ENCODE measurements at places on chromosomes 1 and 21.

DNA sequence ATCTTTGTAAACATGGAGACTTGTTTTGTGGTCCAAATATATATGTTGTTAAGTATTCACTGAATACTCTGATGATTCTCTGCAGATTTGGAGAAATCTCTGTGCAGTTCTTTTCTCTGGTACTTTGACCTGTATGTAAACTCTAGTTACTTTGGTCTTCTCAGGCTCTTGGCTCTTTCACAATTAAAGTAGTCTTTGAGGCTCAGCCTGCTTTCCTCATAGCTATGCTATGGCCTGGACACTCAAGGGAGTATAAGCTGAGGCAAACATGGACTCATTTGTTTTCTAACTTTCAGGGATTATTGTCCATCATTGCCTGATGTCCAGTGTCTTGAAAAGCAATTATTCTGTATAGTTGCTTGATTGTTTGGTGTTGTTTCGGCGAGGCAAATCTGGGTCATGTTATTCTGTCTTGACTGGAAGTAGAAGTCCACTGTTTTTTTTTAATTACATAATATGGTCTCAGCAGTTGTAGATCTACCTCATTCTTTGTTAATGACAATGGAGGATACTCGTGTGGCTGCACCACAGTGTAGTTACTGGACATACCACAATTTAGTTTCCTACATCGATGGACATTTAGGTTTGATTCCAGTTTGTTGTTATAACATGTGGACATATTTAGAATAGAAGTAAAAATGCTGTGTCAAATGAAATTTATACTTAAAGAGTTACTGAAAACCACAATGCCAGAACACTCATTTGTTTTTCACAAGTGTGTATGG is 9.2 kb downstream of the PTBP2 start:
- no peak for DNase-seq

DNA sequence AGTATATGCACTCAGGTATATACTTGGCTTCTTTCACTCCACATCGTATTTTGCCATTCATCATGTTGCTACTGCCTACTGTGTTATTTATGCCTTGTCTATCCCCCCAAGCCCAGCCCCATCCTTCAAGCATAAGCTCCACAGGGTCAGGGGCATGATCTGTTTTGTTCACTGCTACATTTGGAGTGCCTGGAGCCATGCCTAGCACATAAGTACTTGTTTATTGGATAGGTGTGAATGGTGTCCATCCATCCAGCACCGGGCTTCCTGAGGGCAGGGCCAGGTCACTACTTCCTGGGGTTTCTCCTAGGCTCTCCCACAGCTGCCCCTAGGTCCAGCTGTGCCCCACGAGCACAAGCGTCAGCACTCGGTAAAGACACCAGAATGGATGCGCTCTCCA is 289.0 kb upstream of the VAMP3 start:
- no peak for DNase-seq

GRCh38 chr1:84773195-84773594 is 82.9 kb upstream of the SSX2IP start:
- DNase-seq = no peak

DNA sequence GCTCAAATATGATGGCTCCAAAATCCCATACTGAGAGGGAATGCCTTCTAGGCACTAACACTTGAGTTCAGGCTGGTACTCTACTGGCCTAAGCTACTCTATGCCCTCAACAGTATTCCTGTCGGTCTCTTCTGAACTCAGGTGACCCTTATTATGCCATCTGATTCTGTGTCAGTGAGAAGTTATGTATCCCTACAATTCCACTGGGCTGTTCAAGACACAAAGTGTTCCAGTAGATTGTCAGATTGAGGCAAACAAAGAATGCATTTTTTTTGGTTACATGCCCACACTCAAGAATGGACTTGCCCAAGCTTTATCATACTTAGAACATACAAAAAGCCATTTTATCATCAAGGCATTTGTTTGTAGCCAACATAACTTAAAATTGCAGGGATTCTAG is 553.8 kb upstream of the PRMT6 start:
- no peak for DNase-seq

GRCh38 chr1:202397256-202397655 is 48.8 kb downstream of the PPP1R12B start:
- DNase-seq = no peak

DNA sequence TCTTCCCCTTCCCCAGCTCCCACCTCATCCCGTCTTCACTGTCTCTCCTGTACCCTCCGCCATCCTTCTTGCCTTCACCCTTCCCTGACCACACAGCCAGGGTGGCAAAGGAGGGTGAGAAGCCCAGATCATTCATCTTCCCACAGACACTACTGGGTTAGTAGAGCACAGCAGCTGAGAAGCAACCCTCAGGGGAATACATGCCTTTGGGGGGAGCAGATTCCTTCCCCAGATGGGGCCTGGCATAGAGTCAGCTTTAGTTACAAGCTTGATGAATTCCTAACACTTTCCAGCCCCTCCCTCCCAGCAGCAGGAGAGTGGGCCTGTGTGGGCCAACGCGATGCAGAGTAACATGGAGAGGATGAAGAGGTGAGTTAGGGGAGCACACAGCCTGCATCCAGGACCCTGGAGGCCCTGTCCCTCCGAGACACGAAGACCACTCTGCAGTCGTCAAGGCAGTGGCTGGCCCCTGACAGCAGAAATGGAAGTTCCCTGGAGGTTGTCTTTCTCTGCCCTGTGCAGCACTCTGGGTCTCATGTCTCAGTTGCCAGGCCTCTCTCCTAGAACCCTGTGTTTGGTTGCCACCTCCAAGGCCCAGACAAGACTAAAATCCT is 8.8 kb upstream of the BTG2 start:
- DNase-seq = no peak

- no peak for DNase-seq
Measured at GRCh38 chr21:46416551-46416950, 42.1 kb upstream of the DIP2A start.

- DNase-seq = no peak
Measured at GRCh38 chr1:115288591-115289198, 49.4 kb downstream of the NGF start.

DNA sequence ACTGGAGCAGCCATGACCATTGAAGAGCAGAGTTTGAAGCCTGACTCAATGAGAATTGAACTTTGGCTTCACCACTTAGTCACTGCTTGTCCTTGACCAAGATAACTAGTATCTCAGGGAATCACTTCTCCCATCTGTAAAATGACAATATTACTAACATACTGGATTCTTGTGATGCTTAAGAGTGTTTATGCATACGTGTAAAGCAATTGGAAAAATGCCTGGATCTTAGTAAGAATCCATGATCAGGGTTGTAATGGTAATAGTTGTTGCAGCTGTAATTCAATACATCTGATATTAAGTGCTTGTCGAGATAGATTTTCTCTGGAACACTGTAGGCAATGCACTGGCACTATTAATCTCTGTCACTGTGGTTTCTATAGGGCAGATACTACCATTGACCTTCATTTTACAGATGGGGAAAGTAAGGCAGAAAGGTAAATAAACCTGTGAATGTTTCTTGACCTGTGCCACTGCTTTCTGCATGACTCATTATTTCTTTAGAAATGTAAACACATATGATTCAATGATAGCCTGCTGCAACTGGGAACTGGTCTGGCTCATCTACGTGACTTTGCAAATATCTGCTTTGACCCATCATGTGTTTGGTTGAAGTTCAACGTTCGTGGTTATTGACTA is 662.5 kb downstream of the PLA2G4A start:
- no peak for DNase-seq

DNA sequence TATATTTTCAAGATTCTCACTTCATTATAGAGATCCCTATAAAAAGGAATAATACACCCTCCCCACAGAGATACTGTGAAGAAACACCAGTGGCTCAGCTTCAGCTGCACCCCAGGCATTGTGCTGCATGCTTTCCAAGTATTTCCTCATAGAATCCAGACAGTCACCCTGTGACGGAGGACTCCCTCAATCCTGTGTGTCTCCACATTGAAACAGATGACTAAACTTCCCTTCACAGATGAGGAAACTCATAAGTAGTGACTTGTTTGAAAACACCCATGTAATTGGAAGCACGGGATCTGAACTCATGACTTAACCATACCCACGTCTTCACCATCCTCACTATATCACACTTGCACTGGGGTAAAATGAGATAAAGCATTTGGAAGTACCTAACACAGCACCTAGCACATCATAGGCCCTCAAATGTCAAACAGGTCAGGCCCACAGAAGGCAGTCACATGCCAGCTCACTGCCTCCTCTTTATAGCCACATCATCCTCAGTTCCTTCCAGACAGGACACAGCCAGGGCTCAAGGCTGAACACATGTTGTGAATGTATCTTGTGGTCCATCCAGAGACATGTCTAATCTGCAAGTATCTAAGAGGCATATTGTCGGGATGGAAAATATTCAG is 55.2 kb downstream of the GPR161 start:
- no peak for DNase-seq

- DNase-seq = no peak
Measured at GRCh38 chr1:156899956-156900718, 6.6 kb downstream of the PEAR1 start.

DNA sequence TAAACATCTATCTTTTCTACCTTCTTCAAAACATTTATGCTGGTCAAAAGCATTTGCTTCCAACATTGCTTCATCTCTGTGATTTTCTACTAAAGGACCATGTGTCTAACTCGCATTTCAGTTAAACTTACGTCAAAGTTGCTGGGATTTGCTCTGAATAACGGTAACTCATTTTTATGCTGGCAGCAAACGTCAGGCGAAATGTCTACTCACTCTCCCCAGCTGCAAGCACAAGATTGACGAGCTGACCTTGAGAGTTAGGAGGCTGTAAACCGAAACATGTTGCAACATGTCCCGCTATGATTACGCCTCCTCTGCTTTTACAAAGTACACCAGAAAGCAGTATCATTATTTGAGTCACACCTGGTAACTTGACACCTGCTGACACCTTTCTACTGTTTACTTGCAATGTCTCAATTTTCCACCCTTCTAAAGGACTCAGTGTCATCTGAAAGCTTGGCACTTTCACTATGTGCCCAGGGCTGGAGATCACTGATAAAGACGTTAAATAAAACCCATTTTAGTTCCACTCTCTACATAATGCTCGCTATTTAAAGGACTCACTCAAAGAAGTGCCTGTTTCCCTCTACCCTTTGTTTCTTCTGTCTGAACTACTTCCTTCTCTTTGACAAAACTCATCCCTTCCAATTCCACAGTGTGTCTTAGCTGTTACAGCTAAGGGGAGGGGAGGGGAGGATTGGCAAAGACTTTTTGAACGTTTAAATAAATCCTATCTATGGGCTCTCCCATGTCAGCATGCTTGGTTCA is 111.9 kb downstream of the PTPN14 start:
- peak; percentile 81 for DNase-seq

- no peak for DNase-seq
Measured at GRCh38 chr1:149979245-149979971, 31.1 kb downstream of the OTUD7B start.

DNA sequence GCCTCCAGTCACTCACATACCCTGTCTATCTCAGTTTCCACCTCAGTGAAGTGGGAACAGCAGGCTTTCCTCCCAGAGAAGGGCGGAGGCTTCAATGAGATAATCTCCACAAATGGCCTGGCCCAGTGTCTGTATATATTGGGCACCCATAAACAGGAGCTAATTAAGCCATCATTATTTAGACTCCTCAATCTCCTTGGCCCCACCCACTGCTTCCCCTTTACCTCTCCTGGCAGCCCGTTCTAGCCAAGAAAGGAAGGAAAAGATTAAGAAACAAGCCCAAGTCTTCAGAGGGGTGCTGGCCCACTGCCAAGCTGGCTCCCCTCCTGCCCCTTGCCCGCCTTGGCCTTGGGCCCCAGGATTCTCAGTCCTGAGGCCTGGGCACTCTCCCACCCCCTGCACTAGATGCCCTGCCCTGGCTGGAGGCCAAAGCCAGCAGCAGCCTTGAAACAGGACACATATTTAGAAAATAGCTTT is 15.9 kb upstream of the EPB41 start:
- DNase-seq = no peak

DNA sequence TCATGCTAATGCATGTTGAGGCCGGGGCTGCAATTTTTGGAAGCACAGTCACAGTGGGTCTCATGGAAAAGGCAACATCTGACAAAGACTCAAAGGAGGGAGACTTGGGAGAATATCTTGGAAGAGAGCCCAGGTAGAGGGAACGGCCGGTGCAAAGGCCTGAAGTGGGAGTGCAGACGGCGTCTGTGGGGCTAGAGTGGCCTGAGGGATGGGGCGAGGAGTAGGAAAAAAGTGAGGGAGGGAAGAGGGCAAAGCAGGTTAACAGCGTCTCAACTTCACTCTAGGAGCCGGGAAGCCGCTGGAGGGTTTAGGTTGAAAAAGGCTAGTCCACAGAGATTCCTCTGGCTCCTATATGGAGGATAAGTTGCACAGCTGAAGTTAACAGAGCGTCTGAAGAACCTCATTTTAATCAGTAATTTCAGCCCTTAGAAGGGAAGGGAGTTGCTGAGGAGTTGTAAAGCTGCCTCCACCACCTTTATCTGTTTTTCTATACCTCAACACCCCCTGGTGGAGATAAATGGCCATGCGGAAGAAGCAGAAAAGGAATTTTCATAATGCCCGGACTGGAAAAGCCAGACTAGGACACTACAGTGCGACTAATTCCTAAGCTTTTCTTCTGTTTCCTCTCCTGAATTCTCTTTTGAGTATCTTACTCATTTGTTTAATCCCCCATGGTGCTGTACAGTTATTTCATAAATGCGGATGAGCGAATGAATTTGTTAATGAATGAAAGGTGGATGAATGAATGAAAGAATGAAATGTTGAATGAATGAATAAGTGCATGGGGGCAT is 78.7 kb upstream of the ZNF281 start:
- peak; percentile 56 for DNase-seq

GRCh38 chr1:178076607-178077006 is 17.3 kb upstream of the RASAL2 start:
- no peak for DNase-seq

GRCh38 chr1:245834002-245834401 is 673.1 kb downstream of the SMYD3 start:
- DNase-seq = no peak

GRCh38 chr1:2275796-2276536 is 47.8 kb downstream of the SKI start:
- DNase-seq = no peak

GRCh38 chr1:236151739-236152424 is 9.5 kb downstream of the GPR137B start:
- no peak for DNase-seq

DNA sequence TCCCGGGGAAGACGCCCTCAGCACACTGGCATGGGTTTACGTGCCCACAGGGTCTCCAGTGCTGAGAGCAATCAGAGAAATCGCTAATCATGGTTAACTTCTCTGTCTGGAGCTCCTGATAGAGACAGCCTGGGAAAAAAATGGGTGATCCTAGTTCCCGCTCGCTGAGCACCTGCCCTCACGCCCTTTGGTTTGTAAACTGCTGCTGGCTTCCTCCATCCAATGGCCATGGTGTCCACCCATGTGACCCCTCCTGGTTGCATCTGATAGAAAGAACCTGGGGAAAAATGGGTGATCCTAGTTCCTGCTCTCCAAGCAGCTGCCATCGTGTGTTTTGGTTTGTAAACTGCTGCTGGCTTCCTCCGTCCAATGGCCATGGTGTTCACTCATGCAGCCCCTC is 402.2 kb downstream of the PRDM2 start:
- no peak for DNase-seq
